Activated T-cell treated with anti-CD3 and anti-CD28 coated beads for 48 hours (primary cell): ENCODE measurements at places on chromosomes 1 and 21.

- no peak for DNase-seq
Observed at GRCh38 chr1:155717041-155717440, 28.1 kb downstream of the DAP3 start.

- no peak for DNase-seq
Observed at GRCh38 chr1:10829965-10830515, 33.6 kb upstream of the CASZ1 start.

- no peak for DNase-seq
Observed at GRCh38 chr21:42238185-42238934, 19.4 kb downstream of the ABCG1 start.

DNA sequence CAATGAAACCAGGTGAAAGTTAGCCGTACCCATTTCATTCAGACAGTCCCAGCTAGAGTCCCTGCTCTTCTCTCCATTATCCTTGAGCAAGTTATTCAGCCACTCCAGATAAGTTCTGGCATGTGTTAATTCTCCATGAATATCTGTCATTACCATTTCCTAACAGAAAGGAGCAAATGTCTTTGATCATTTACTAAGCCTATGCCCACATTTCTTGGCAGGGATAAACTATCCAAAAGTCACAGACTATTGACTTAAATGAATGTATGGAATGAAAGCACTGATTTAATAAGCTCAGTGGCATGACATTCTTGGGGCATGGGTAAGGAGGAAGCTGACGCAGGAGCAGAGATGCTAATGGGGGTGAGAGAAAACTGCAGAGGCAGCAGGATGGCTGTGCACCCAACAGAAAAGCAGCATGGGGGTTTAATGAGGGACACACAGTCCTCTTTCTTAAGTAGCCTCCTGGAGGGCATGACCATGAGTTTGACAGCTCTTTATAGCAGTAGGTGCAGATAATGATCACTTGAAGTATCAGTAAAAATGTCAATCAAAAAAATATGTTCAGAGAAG lies 17.6 kb upstream of the DHCR24 start:
- DNase-seq = no peak

DNA sequence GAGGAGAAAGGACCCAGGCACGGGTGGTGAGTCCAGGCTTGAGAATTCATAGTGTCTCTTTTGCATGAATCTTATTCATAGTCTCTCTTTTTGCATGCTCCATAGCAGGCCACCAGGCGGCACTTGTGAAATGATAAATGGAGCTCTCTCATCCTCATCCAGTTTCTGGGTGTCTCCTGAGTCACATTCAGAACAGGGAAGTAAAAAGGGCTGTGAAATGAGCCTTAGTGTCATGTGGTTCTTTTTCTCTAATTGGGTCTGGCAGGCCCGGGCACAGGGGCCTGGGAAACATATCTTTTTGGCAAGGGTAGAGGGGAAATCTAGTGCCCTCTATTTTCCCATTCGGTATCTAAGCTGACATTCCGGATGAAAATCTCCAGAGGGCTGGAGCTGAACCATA lies 19.1 kb upstream of the NCF2 start:
- DNase-seq = no peak

DNA sequence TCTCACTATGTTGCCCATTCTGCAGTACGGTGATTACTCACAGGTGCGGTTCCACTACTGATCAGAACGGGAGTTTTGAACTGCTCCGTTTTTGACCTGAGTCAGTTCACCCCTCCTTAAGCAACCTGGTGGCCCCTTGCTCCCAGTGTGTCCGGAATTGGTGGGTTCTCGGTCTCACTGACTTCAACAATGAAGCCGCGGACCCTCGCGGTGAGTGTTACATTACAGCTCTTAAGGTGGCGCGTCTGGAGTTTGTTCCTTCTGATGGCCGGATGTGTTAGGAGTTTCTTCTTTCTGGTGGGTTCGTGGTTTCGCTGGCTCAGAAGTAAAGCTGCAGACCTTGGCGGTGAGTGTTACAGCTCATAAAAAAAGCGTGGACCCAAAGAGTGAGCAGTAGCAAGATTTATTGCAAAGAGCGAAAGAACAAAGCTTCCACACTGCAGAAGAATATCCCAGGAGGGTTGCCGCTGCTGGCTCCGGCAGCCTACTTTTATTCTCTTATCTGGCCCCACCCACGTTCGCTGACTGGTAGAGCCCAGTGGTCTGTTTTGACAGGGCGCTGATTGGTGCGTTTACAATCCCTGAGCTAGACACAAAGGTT lies 17.6 kb upstream of the PARP1 start:
- DNase-seq = peak; percentile 28

DNA sequence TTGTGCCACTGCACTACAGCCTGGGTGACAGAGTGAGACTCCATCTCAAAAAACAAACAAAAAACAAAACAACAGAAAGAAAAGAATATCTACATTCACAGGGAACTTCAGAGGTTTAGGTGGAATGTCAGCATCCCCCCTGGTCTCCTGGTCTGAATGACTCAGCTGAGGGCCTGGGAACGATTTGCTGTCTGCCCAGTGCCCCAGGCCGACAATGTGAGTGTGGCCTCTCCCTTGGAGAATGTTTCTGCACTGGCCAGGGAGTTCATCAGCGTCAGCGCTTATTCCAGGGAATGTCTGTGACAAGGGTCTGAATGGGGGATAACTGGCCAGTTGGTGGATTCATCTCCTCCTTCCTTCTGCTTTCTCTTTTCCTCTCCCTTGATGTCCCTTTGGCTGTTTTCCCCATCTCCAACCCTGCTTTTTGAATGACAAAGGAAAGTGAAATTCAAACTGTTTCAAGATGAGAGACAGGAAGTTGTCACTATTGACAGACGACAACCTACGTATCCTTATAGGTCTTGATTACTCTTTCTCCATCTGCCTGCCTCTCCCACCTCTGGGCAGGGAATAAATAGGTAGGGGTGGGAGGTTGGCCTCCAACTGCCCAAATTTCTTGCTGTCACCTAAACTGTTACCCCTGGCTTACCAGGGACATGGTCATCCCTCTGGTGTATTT lies 213.1 kb downstream of the HHAT start:
- no peak for DNase-seq

- no peak for DNase-seq
Observed at GRCh38 chr1:223405507-223405906, 12.3 kb downstream of the CCDC185 start.

- DNase-seq = no peak
Observed at GRCh38 chr1:219692981-219693380, 80.1 kb upstream of the ZC3H11B start.

- DNase-seq = no peak
Observed at GRCh38 chr1:43666608-43667007, 16.7 kb downstream of the KDM4A start.

- DNase-seq = no peak
Observed at GRCh38 chr1:30295266-30295665, 428.1 kb downstream of the MATN1 start.

DNA sequence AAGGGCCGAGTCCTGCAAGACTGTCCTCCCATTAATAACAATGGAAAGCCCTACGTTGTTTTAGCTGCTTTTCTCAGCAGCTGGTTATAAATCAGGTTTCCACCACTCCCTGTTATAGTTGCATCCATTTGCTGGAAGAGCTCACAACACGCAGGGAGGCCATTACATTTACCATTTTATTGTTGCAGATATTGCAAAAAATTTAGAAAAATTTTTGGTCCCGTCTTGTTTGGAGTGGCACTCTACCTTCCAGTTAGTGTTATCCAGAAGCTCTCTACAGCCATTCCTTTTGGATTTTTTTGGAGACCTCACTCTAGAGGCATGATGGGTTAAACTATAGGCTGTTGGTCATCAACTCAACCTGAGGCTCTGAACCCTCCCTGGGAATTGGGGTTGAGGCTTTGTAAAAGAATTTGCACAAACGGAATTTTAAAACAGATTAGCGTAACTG lies 1532.1 kb upstream of the TPTE start:
- DNase-seq = no peak

GRCh38 chr1:43763497-43763973 lies 56.2 kb downstream of the ST3GAL3 start:
- peak; percentile 16 for DNase-seq

DNA sequence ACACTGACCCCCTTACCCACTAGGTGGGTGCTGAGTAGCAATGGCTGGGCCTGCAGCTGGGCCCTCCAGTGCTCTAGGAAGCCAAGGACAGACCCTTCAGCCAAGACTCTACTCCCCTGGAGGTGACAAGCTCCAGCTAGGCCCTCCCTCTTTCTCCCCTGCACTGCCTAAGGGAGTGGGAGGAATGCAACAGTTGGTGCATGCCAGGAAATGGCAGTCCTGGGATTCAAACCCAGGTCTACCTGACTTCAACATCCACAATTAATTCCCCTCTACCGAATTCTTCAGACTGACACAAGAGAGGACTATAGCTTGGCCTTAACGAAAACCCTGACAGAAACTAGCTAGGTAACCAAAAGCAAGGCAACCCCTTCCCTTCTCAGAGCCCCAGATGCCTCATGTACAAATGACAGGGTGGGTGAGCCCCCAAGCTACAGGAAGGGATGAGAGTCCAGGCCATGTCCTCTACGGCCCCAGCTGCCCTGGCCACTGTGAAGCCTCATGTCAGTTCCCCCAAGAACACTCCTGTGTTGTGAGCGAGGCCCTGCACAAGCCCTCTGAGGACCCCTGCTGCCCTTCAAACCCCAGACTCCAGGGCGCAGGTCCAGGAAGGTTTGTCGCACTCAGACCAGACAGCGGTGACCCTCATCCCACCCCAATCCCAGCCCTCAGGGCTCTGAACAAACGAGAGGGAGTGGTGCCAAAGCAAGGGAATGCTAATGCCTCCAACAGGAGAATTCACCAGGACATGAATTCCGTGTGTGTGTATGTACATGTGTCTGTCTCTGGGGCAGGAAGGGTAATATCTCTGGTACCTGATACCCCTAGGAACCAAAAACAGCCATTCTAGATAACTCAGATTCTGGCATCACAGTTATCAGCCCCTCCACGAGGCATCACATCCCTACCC lies 92.3 kb downstream of the MRPL37 start:
- DNase-seq = no peak

GRCh38 chr21:16815243-16815642 lies 697.6 kb upstream of the CXADR start:
- DNase-seq = no peak

DNA sequence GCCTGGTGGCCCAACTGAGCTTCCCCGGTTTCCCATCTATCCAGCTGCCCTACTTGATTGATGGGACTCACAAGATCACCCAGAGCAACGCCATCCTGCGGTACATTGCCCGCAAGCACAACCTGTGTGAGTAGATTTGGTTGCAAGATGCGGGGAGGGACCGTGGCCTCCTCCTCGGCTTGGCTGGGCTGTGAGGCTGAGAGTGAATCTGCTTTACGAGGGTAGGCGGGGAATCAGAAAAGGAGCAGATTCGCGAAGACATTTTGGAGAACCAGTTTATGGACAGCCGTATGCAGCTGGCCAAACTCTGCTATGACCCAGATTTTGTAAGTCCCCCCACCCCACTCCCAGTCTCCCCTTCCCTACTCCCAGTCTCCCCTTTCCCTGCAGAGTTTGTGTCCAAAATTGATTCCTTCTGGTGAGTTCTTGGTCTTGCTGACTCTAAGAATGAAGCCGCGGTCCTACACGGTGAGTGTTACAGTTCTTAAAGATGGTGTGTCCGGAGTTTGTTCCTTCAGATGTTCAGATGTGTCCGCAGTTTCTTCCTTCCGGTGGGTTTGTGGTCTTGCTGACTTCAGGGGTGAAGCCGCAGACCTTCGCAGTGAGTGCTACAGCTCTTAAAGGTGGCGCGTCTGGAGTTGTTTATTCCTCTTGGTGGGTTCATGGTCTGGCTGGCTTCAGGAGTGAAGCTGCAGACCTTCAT lies 1.5 kb downstream of the GSTM2 start:
- no peak for DNase-seq

DNA sequence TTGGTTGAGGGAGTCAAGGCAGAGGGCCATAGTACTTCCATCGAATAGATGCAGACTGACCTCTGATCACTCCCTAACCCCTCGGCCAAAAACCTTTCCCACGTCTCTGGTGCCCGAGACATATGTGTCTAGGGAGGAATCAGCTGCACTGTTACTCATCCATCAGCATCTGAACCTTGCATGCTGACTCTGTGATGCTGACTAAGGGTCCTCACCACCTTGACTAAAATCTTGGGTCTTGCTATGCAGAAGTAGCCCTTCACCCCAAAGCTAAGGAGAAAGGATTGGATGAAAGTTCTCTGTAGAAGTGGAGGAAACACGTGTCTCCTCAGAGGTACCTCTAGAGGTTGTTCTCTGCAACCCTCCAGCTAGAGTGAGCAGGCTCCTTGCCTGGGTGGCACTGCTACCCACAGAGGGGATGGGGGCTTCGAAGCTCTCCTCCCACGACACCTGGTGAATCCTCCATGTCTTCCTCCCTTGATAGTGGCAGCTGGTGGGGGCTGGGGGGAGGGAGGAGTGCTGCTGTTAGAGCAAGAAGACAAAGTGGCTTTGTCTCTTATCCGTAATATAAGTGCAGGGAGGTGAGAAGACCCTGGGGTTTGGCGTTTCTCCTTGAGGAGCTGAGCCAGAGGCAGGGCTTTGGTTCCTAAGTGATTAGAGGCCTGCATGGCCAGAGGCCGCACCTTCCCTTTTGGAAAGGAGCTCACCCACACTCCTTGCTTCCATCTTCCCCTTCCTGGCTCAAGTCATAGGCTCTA lies 45.1 kb downstream of the ATP2B4 start:
- no peak for DNase-seq

GRCh38 chr1:202968895-202969295 lies 1.8 kb upstream of the CYB5R1 start:
- peak; percentile 13 for DNase-seq

GRCh38 chr1:110309139-110309538 lies 30.0 kb upstream of the RBM15 start:
- no peak for DNase-seq

DNA sequence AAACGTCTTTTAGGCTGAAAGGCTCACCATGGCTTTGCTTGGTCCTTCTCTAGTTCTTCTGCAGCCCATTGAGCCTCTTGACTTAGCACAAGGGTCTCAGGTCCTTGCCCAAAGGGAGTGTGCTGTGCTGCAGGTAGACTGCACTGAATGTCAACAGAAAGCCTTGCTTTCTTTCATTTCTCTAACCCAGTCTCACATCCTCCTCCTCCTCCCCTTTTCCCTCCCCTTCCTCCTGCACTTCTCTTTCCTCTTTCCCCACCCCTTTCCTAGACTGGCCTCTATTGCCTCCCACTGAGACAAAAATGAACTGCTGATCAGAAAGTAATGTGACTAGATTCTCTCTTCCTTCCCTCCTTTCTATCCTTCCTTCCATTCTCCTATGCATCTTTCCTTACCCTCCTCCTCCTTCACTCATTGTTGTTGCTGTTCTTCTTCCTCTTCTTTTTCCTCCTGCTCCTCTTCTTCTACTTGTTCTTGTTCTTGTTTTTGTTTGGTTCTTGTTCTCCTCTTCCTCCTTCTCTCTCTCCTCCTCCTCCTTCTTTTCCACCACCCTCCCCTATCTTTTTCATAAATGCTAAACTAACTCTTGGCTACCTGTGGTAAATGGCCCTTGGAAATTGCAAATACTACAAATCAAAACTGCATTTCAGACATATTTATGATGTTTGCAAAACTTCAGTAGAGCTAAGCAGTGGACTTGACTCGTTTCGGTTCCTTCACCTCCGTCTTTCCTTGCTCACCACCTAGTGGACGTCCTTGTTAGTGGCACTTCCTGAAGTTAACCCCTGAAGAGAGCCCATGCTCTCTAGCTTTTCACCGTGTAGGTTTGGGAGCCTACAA lies at the start of gene SELL:
SELL (minus strand) TSS at position 152 of the 840 bp plus-strand sequence; CDS start at position 30, 122 bp downstream.
- peak; percentile 53 for DNase-seq
